MG63 (cell line): ENCODE measurements at places on chromosomes 1 and 21. TPM values are rescaled to one million over a fixed set of nuclear protein-coding genes. Genes with fewer than 3 reads are reported as not detected.

DNA sequence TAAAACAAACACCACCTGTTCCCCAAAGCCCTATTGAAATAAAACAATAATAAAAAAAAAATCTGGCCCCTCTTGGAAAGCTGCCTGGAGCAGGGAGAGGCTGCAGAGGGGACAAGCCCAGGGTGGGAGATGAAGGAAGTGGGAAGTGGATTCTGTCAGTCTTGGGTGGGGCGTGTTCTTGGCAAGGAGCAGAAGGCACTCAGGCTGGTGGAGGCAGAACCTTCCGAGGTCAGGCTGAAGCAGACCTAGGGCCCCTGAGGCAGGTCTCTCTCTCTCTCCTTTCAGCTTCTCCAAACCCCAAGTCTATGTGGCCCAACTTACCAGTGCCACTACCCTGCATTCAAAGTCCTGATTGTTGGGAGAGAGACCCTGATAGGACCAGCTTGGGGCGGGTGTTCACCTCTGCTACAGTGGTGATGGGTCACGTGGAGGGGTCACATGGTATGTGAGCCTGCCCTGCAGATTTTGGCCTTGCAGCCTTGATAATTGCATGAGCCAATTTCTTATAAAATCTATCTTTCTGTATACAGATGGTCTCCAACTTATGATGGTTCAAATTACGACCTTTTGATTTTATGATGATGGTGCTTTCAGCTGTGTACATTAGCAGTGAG is 145.4 kb upstream of the C1orf174 start:
- DNase-seq, result no peak

GRCh38 chr1:177170756-177171535 is at the start of gene BRINP2:
BRINP2 (plus strand) TSS chr1:177170958; CDS start chr1:177229877, 58,919 bp downstream.
- peak; percentile 37 for DNase-seq

- peak; percentile 54 for DNase-seq
These were observed 797 bp downstream of the WDR47 start for GRCh38 chr1:109040989-109041620.

GRCh38 chr1:239025223-239025622 is 361.1 kb upstream of the CHRM3 start:
- DNase-seq, result no peak

GRCh38 chr21:23488245-23488644 is 2119.0 kb downstream of the MRPL39 start:
- DNase-seq, result no peak

DNA sequence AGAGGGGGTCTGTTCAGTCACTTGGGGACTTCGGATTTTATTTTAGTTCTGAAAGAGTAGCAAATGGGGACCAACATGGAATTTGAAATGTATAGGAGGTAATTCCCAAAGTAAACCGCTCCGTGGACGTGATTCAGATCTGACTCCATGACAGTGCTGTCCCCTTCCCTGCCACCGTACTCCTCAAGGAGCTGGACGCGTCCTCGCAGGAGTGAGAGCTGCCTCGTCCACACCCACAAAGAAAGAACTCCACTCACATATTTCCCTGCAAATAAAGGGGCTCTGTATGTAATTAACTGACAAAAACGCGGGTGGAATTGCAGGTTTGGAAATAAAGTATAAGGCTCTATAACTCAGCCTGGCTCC is 183.6 kb downstream of the ETS2 start:
- no peak for DNase-seq

DNA sequence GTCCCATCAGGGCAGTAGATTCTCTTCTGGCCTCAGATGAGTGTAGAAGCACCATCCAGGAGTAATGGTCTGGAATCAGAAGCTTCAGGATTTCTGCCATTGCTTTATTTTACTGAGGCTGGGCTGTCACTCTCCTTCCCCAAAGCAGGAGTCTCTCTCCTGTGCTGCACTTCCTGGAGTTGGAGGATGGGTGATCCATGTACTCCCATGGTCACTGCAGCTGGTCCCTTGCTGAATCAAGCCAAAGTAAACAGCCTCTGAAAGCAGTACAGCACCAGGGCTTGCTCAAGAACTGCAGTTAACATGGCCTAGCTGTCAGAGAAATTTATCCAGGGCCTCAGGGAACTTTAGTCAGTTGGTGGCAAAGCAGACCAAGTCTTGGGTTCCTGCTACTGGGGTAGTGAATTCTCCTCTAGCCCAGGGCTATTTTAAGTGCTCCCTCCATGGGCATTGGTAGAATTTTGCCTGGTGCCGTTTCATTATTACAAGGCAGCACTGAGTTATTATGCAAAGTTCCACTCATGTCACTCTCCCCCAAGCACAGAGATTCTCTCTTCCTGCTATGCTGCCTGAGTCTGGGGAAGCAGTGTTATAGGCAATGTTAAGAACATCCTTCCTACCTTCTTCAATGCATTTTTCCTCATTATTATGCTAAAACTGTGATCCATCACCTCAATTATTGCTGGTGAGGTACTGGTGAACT is 29.5 kb downstream of the DRAM2 start:
- DNase-seq, result no peak

DNA sequence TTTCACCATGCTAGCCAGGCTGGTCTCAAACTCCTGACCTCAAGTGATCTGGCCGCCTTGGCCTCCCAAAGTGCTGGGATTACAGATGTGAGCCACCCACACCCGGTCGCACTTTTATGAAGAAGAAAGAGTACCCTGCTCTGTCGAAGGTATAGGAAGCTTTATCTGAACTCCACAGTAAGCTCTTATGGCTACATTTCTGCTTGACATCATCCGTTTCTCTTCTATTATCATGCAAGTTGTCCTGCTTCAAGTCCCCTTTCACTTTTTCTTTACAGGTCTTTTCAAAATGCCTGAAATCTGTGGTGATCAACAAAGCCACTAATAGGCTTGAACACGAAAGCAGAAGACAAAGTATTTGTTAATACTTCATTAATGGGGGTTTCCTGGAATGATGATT is 4.0 kb downstream of the RPE65 start:
- DNase-seq, result no peak

DNA sequence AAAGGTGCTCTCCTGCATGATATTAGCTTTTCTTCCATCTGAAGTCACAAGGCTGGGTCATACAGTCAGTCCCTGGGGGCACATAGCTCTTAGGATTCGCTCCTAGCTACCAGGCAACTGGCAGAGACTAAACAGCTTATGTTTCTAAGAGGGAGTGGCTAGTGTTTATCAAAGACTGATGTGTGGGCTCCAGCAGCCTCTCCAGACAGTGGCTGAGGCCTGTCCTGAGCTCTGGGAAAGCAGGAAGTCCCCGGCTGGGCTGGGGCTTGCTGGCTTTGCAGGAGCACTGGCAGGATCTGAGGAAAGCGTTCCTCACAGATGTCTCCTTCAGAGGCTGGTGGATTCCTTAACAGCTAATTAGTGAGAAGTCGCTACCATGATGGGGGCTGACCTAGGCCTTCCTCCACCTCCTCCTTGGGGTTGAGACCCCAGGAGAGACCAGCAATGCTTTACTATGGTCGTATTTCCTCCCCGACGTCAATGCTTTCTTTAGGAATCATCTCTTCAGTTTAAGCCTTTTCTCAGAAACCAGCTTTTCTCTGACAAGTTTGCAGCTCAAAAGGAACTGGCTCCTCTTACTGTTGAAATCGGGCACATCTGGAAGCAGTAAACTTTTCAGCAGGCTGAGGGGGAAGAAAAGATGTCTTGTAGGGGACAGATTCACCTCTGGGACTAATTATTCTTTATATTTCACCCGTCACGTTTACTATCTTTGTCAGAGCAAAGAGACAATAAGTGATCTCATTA is 33.5 kb upstream of the HHAT start:
- DNase-seq, result no peak

GRCh38 chr1:23657659-23658275 is 33.8 kb upstream of the RPL11 start:
- peak; percentile 48 for DNase-seq

GRCh38 chr1:41496080-41497055 is 11.9 kb upstream of the EDN2 start:
- peak; percentile 87 for DNase-seq

GRCh38 chr1:150233359-150234308 is 2.3 kb downstream of the ANP32E start:
- peak; percentile 10 for DNase-seq

- peak; percentile 7 for DNase-seq
These were observed 42.3 kb downstream of the STYXL2 start for GRCh38 chr1:167136191-167136614.

GRCh38 chr1:18037651-18038050 is 69.9 kb upstream of the IGSF21 start:
- DNase-seq, result no peak

DNA sequence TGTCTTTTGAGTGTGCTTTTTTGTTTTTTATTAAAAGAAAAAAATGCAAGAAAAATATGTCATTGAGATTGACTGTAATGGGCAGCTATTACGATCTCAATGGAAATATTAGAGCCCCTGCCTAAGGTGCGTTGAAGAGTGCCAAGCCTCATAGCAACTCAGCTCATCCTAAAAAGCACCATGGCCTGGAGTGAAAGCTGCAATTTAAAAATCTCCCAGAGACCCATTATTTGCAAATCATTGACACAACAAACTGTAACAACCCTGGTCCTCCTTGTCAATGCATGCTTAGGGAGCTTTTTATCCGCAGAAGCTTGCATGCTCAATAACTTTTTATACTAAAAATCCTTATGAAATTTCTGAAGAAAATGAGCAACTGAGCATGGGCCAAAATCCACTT is 954.5 kb downstream of the ADGRL2 start:
- DNase-seq, result no peak

DNA sequence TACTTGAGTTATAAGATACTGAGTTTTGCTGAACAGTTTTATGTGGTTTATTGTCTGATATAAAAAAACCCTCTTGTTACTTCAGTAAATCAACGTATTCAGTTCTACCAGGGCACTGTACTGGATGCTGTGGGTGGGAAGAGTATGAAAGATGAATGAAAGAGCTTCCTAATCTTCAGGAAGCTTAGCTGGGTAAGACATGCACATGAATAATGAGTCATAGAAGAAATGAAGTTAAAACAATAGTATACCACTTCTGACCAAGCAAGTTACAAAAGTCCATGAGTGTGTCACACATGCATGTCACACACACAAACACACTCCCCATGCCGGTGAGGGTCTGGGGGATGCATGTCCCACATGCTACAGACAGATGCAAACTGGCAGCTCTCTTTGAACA is 105.9 kb downstream of the SIPA1L2 start:
- no peak for DNase-seq

GRCh38 chr21:23694390-23694789 is 1912.9 kb downstream of the MRPL39 start:
- no peak for DNase-seq

- no peak for DNase-seq
These were observed 182.0 kb downstream of the ST6GALNAC3 start for GRCh38 chr1:76256289-76257223.

- peak; percentile 38 for DNase-seq
These were observed 10.5 kb upstream of the IRF2BP2 start for GRCh38 chr1:234620272-234621126.

The FCAMR gene
- not detected in 2 replicates for total RNA-seq

The SELE gene
- not detected in 2 replicates for total RNA-seq

The MACF1 gene
- 51.9 and 68.1 TPM in 2 replicates for total RNA-seq

The SPRR1B gene
- total RNA-seq, result not detected in 2 replicates

The RHEX gene
- total RNA-seq, result not detected in 2 replicates

The GLMN gene
- 11.1 and 31.0 TPM in 2 replicates for total RNA-seq

The BSND gene
- not detected in 2 replicates for total RNA-seq

The EPS8L3 gene
- total RNA-seq, result not detected in 2 replicates

The DISC1 gene
- total RNA-seq, result 2.8 and 3.5 TPM in 2 replicates

The RXFP4 gene
- total RNA-seq, result not detected in 2 replicates
